ENCODE measurements at places on chromosomes 16 and 17.

DNA sequence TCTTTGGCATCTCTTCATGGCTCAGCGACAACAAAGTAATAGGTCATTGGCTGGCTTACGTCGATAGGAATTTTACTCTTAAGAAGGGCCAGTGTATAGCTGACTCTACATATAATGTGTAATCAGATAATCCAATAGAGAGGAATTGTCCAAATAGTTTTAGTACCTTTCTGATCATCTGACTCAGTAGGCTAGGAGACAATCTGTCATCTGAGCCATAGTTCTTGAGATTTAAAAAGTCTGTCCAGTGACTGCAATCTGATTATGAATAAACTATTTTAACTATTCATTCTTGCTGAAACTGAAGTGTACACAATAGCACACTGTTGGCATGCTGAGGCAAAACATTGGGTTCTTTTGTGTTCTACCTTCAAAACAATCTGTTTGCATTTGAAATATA lies 21.4 kb upstream of the NOL11 start:
- no peak for DNase-seq

GRCh38 chr17:6914711-6915110 lies 81.1 kb upstream of the ALOX12 start:
- DNase-seq: no peak

DNA sequence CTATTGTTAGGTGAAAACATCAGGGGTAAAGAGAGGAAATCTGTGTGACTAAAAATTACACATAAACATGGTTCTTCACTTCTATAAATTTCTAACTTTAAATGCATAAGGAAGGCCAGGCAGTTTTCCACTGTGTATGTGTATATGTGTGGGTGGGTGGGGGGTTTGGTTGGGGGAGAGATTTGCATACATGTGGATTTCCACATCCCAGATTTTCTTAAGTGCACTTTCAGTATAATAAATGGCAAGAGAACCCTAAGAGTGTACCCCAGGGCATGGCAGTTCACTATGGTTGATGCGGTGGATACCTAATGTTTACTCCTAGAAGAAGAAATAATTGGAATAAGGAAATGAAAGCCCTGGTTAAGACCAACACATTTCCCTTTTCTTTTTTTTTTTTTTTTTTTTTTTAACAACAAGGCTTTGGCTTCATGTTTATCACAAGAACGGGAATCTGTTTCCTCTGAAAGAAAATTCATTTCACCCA lies 451.8 kb upstream of the CCL2 start:
- DNase-seq: no peak

GRCh38 chr16:84841787-84842300 lies 22.1 kb downstream of the CRISPLD2 start:
- DNase-seq: no peak

Measured in activated CD4-positive, CD25-positive, alpha-beta regulatory T cell treated with anti-CD3 and anti-CD28 coated beads, Interleukin-2, amount 50 U/mL, for 72 hours (primary cell).